Stimulated activated naive B cell treated with anti-CD40 and anti-IgM and Interleukin-4, amounts not matched to agents 10 μg/mL and 1 μg/mL and 100 μg/mL, for 72 hours (primary cell): ENCODE measurements at places on chromosomes 4 and X.

DNA sequence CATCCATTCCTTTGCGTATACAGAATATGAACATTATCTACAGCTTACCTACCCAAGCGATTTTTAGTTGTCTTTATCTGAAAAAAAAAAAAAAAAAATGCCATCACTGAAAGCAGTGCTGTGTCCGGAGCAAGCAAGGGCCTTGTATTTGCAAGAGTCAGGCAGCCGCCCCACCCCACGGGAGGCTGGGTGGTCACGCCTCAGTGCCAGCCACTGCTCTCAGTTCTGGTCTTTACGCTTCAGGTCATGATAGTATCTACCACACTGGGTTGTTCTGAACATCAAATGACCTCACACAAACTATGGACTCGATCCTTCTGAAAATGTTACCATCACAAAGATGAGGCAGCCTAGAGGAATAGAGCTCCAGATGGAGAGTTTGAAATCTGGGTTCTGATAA, 62.7 kb upstream of the HELT start:
- no peak for DNase-seq

GRCh38 chrX:70087857-70088630, 25.8 kb downstream of the OTUD6A start:
- no peak for DNase-seq

DNA sequence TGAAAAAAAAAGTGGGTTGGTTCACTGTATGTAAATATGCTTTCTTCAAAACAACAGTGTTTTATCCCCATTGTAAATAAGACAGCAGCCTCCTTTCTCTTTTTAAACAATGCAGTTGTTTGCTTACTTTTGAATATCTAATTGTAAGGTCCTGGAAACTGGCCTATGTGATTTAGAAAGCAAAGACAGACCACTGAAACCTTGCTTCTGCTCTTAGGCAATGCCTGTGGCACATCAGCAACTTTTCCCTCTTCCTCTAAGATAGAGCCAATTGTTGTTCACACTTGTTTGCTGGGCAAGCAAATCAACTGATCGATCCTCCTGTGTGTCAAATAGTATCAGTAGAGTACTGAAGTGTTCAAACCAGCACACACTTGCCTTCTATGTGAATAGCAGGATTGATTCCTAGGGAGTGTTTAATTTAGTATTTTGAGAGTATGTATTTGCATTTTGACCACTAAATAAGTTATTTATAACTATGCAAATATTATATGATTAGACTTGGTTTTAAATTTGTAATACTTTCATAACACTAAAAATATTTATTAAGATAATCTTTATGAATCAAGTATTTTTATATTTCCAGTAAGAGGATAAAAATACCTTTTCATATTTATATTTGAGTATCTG, 55.4 kb upstream of the GRPR start:
- DNase-seq, result no peak

DNA sequence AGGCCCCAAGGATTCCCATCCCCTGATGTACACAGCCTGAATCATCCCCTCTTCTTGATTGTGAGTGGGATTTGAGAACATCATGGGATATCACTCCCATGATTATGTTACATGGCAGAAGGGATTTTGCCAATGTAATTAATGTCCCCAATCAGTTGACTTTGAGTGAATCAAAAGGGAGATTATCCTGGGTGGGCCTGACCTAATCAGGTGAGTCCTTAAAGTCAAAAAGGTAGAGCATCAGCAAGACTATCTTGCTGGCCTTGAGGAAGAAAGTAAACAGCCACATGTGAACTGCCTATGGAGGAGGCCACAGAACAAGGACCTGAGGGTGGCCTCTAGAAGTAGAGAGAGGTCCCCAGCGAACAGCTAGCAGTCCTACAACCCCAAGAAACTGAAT, 203.1 kb upstream of the ATP6AP2 start:
- DNase-seq, result no peak

GRCh38 chr4:123233136-123233768, 163.3 kb upstream of the SPRY1 start:
- DNase-seq, result no peak

DNA sequence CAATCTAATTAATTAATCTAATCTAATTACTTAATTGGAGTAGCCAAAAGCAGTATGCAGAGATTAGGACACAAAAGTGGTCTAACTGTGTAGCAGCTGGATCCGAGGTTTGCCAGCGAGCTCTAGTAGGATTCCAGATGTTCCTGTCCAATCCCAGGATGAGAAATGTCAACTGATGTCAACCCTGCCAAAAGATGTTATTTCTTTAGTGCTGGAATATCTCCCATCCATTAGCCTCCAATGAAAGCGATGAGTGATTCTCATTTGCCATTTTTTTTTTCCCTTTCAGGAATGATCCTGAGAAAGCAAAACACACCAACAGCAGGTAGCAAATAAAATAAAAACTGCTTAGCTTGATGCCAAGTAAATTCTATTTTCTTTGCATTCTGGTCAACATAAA, 372.9 kb downstream of the STIM2 start:
- no peak for DNase-seq

DNA sequence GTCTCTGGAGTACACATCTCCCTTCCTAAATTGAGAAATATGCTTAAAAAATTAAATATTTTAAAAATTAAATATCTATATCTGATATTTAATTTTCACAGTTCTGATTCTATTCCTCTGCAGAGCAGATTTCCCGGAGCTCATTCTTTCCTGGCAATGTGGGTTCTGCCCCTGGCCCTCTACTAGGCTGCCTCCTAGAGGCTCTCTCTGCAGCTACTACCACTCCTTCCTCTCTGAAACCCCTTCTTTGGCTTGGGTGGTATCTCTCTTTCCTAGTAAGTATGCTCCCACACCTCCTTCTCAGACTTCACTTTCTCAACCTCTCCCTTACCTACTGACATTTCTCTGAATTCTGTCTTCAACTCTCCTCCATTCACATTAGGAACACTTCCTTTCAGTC, 45.3 kb downstream of the RPGR start:
- no peak for DNase-seq

- DNase-seq, result no peak
Observed at GRCh38 chrX:133610056-133610455, 194.8 kb upstream of the GPC4 start.
